Osteoblast (primary cell): ENCODE measurements at places on chromosomes 16 and 17.
A peak's percentile ranks its signal among the peaks of the same experiment; 100 is the strongest.

DNA sequence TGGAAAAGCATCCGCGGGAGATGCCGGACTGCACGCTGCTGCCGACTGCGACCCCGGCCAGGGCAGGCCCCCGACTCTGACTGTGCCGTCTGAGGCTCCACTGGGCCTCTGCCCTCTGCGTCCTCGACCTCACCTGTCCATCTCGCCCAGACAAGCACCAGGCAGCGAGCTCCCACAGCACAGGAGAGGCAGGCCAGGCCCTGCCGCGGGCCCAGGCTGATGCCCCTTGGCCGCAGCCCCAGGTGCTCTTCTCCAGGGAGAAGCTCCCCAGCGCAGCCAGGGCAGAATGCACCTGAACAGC lies 98.1 kb upstream of the DNAH17 start:
- DNase-seq = no peak

DNA sequence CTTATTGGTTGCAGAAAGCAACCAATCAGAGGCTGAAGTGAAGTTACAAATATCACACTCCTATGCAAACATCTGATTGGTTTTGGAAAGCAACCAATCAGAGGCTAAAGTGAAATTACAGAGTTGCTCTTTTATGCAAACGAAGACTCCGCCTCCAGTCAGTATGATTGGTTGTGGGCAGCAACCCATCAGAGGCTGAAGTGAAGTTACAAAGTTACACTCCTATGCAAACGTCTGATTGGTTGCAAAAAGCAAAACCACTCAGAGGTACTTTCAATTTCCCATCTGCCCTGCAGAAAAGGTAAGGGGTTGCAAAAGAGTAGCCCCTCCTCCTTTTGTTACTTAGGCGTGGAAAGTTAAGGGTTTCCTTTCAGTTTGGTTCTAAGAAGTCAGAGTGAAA lies 697.3 kb downstream of the MAF start:
- no peak for DNase-seq

- DNase-seq = peak; percentile 26
These were observed 12.4 kb downstream of the TRAF4 start for GRCh38 chr17:28756049-28756804.

GRCh38 chr16:66483689-66484452 lies 56.8 kb downstream of the BEAN1 start:
- peak; percentile 98 for DNase-seq

DNA sequence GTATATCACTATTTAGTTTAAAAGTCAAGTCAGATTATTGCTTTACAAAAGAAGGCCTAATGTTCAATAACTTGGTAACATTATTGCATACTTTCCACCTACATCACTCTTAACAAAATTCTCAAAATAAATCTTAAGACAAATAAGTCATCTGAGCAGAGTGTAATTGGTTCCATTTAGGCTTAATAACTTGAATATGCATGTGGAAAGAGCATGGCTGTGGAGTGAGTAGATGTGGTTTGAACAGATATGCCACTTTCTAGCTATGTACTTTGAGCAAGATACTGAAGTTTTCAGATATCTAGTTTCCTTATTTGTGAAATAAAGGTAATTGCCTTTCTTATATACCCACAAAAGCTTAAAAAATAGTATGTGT lies 6.7 kb upstream of the EVI2A start:
- DNase-seq = peak; percentile 26

DNA sequence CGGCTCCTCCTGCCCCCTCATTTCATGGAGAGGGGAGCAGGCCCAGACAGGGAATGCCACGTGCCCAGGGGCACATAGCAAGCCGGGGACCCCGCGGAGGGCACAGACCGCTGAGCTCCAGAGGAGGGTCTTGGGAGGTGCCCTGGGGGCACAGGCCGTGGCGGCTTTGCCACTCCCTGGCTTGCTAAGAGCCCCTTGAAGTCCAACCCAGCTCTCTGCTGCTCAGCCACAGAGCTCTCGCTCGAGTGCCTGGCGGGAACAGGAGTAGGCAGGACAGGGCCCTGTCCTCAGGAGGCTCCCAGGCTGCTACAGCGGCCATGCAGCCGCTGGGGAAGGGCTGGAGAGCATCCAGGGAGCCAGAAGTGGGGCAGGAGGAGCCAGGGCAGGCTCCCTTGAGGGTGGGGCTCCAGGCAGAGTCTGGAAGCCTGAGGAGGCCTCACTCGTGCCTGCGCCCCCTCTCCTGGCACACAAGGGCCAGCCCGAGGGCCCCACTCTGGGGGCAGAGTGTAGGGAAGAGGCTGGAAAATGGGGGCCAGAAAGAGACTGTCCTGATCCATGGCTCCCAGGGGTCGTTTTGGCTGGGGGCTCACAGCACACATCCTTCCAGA lies 4.4 kb upstream of the RAB26 start:
- peak; percentile 66 for DNase-seq

- peak; percentile 63 for DNase-seq
These were observed 13.7 kb downstream of the DNAH17 start for GRCh38 chr17:78563189-78564145.

DNA sequence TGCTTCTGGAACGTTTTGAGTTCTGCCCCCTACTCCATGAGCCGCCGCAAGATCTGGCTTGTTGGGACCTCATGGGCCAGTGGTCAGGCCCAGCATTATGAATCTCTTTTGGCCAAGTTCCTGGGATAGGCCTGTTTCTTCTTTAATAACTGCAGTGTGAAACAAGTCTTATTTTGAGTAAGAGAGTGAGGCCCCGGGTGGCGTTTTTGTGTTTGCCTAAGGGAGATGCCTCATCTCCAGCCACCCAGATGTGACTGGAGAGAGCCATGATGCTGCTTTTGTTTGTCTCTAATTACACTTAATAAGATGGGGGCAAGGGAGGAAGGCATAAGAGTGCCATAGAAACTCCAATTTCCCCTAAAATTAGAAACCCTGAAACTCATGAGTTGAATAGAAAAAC lies 39.8 kb downstream of the KSR1 start:
- no peak for DNase-seq

DNA sequence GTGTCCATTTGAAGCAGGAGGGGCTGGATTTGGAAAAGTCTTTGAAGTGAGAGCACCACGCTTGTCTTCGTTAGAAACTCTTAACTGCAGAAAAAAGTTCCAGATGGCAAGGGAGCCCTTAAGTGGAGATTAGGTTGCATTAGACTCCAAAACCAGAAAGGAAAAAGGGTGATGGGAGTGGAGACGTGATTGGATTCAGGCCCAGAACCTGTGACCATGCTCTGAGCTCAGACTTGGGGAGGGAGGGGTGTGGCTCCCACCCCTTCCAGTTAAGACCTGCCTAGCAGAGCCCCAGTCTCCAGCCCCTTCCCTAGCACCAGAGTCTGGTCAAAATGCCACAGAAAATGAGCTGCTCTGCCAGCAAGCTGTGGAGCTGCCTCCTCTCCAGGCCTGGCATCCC lies 6.4 kb upstream of the LGALS9 start:
- no peak for DNase-seq

GRCh38 chr16:88894681-88895300 lies 28.3 kb upstream of the PABPN1L start:
- DNase-seq = no peak

DNA sequence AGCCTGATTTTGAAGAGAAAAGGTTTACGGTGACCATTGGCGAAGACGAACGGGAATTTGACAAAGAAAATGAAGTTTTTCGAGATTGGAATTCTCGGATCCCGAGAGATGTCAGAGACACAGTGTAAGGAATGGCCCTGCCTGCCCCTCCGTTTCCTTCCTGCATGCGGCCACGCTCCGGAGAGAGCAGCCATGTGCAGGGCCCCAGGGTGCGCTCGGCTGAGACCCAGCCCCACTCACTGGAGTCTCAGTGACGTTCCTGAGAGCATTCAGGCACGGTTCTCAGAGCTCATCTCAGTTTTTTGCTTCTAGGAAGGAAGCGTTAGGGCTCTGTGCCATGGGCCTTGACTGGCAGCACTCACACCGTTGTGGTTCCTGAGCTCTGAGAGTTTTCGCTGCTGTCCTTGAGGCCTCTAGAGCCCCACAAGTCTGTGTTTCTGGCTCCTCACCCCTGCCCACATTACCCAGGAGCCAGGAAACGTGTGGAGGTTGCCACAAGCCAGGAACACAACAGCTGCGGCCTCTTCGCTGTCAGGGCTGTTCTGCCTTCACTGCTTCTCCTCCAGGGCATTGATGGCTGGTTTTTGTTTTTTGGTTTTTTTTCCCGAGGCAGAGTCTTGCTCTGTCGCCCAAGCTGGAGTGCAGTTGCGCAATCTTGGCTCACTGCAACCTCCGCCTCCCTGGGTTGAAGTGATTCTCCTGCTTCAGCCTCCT lies 29.8 kb downstream of the ZC3H18 start:
- DNase-seq = no peak

- DNase-seq = no peak
These were observed 13.5 kb downstream of the SPPL2C start for GRCh38 chr17:45857977-45858708.

- DNase-seq = no peak
These were observed 59.4 kb downstream of the NUP93 start for GRCh38 chr16:56789360-56789759.

GRCh38 chr16:11431915-11432465 lies 86.7 kb downstream of the RMI2 start:
- no peak for DNase-seq

DNA sequence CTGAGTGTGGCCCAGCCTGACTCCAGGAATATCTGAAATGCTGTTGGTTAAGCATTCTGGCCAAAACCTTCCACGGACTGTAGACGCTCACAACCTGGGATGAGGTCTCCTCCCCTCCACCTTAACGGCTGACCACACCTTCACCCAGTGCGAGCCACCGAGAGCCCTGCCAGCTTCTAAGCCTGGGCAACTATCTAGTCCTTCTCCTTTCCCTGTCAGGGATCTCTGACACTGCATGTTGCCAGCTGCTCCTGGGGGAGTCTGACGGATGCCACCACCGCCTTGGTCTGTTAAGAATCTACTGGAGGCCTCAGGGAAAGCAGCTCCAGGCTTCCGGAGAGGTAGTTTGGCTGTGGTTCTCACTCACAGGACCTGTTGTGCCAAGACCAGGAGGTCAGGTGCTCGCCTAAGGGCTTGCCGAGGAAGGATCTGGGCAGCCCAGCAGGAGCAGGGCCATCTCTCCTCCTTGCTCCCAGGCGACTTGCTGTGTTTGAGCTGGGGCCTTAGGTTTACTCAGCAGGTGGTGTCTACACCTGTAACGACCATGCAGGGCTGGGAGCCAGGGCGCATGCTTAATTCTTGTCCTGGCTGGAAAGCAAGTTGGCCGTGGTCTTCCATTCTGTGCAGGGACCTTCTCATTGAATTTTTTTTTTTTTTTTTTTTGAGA lies 111.8 kb downstream of the NTN1 start:
- peak; percentile 71 for DNase-seq

DNA sequence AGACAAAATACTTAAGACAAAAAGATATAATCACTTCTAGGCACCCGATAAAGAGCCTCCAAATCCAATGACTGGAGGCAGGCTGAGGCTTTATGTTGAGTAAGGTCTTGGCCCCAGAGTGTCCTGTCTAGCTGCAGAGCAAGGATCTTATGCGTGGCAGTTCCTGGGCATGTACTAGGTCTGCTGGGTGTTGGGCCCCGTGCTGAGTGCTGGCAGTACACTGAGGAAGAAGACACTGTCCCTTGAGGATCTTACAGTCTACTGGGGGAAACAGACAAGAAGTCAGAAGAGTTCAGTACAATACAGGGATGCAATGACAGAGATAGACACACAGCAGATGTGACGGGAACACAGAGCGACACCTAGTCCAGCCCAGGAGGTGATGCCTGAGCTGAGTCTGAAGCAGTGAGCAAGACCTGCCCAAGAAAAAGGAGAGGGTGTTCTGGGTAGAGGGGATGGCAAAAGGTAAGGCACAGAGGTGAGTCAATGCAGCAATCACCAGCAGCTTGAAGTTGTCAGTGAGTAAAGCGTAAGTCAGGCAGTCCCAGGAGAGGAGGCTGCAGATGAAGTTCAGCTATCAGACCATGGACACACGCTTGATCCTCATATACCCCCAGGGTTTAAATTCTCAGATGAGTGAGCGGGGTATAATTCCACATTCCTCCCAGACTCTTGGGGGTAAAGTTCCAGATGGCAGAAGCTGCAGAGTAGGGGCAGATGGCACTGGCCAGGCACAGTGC lies 18.1 kb downstream of the MAP3K14 start:
- peak; percentile 42 for DNase-seq

DNA sequence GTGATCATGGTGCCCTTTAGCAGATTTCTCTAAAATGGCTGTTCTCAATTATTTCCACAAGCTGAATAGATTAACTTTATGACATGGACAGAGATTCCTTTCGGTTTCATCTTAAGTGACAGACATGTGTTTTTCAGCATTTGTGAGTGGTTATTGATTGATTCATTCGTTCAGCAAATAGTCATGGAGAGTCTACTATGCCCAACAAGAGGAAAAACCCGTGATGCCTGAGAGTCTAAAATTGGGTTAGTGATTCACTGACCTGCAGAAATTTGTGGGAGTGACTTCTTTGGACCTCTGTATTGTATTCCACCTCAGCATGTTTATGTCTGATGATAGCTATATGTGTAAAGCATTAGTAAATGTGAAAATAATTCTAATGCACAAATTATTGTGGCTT lies 28.0 kb upstream of the DUSP14 start:
- DNase-seq = no peak

DNA sequence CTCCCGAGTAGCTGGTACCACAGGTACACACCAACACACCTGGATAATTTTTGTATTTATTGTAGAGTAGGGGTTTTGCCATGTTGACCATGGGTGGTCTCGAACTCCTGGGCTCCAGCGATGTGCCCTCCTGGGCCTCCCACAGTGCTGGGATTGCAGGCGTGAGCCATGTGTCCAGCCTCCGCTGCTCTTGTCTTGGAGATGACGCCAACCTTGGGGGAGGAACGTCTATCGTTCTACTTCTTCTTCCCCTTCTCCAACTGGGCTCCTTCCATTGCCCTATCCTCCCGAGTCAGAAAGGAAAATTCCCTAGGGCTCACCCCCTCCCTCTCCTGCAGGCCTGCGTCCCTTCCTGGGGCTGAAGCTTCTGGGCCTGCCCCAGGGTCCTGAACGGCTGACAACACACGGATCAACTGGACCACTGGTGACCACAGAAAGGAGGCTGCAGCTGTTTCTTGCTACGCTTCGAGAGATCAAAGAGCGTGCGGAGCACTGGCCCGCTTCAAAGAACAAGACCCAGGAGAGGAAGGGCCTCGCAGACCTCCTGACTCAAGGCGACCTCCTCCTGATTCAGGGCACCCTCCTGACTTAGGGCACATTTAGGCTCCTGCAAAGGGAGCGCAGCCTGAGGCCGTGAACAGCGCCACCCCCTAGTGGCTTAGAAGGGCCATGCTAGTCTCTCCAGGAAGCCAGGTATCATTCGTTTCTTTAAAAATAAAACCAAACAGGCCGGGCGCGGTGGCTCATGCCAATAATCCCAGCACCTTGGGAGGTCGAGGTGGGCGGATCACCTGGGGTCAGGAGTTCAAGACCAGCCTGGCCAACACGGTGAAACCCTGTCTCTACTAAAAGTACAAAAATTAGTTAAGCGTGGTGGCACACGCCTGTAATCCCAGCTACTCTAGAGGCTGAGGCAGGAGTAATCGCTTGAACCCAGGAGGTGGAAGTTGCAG lies 48.5 kb upstream of the HELZ start:
- DNase-seq = peak; percentile 97
